ENCODE measurements at places on chromosomes 7 and 10.

DNA sequence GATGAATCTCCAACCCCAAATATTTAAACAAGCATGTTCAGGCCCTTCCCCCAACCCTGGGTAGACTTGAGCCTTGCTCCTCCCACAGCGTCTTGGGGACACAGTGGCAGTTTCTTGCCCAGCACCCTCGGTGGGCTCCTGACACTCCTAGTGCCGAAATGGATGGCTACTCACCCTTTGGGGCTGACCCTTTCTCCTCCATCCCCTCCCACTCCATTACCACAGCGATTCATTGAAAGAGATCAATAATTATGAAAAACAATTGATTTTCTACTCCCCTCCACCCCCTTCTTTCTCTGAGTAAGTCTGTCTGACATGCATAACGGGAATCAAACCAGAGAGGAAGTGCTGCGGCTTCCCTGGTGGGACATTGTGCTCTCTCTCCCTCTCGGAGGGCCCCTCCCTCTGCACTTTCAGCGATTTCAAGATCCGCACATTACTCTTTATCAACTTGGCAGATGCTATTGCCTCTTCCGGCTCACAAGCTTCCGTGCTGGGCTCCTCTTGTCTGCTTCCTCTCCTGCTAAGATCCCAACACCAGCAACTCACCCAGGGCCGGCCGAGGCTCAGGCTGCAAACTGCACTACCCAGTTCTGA is 79.0 kb upstream of the PLXNA4 start:
- DNase-seq = no peak

GRCh38 chr7:158445421-158446175 is 142.0 kb downstream of the PTPRN2 start:
- DNase-seq = no peak

- DNase-seq = no peak
Measured at GRCh38 chr10:59971915-59972314, 65.6 kb upstream of the CCDC6 start.

DNA sequence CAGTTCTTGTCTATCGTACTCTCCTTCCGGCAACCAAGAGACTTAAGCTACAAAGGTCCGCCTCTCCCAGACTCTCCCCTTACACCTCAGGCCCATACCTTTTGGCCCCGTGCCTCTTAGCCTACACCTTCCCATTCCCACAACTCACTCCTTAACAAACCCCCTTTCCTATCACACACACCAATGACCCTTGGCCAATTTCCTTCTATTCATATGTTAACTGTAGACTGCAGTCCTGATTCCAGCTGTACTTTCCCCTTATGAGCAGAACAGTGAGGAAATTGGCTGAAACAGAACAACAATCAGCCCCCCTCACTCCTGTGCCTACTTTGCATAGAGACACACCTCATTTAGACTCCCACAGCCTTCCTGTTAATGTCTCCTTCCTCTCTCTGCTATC is 1.4 kb upstream of the TMEM139 start:
- no peak for DNase-seq

DNA sequence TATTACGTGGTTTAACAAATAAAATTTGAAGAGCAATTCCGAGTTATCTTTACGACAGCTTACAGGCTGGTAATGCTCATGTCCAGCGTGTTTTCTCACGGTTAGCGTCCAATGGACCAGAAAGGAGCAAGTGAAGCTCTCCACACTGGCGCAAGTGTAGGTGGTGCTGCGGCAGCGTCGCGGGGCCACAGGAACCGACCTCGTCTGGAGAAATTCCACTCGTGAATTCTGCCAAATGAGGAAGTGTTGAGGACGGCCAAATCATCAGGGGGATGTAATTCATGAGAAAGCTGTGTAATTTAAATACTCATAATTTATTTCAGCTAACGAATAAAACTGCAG is 350 bp upstream of the ZNF37A start:
- DNase-seq = peak; percentile 13

DNA sequence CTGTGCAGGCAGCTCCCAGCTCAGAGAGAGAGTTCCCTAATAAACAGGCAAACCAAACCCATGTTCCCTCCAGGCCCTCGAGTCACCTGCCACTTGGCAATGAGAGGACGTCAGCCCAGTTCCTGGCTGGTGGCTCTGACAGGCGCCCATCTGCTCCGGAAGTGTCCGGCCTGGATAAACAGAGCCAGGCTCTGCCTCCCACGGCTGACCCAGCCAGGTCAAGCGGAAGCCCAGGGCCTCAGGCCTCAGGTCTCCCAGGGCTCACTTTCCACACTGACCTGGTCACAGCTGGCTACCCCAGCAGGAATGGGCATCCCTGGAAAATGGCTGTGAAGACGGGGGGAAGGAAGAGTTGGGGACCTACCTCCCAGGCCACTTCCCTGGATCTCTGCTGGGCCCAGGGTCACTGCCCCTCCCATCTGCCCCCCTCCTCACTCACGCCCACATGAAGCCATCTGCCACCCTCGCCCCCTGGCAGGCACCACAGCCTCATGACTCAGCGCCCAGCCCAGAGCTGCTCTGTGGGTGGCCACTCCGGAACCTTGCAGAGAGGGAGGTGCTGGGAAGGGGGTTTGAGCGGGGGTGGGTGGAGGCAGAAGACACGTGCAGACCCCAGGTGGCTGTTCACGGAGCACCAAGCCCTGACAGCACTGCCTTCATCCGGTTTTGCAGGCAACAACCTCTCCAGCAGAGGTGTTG is 37.4 kb upstream of the DUSP5 start:
- peak; percentile 44 for DNase-seq

DNA sequence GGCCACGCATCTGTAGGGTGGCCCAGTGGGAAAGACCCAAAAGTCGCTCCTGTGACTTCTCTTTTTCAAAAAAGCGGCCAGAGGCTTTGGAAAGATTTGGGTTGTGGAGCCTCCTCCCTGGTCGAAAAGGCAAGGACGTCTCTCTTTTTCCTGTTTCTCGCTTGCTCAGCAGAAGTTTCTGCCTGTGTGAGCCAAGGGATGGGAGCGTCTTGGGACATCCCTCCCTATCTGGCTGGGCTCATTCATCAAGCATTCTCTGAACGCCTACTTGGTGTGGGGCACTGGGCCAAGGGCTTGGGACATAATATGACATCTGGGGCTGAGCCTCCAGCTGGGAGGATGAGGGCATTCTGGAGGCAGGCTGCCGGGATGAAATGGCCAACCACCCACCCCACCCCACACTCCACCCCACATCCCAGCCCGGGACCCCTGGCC is 120.9 kb downstream of the C10orf105 start:
- no peak for DNase-seq

- DNase-seq = no peak
Measured at GRCh38 chr7:80783678-80784327, 135.0 kb downstream of the SEMA3C start.

- no peak for DNase-seq
Measured at GRCh38 chr10:116269619-116270018, 3.4 kb downstream of the GFRA1 start.

DNA sequence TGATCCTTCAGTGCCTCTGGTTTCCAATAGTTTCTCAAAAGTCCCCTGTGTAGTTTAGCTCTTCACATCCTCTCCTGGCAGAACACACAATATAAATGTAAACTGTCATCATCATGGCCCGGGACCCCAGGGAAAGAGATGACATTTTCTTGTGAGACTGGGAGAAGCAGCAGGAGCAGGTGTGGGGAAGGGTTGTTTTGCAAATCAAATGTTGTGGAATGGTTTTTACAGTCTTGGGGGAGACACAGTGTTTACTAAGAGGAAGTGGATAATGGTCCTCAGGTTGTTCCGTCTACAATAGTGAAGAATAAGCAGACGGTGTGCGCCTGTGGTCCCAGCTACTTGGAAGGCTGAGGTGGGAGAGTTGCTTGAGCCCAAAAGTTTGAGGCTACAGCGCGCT is 159.1 kb downstream of the SEC23IP start:
- no peak for DNase-seq

GRCh38 chr10:123787566-123787965 is 104.0 kb downstream of the CPXM2 start:
- DNase-seq = no peak

DNA sequence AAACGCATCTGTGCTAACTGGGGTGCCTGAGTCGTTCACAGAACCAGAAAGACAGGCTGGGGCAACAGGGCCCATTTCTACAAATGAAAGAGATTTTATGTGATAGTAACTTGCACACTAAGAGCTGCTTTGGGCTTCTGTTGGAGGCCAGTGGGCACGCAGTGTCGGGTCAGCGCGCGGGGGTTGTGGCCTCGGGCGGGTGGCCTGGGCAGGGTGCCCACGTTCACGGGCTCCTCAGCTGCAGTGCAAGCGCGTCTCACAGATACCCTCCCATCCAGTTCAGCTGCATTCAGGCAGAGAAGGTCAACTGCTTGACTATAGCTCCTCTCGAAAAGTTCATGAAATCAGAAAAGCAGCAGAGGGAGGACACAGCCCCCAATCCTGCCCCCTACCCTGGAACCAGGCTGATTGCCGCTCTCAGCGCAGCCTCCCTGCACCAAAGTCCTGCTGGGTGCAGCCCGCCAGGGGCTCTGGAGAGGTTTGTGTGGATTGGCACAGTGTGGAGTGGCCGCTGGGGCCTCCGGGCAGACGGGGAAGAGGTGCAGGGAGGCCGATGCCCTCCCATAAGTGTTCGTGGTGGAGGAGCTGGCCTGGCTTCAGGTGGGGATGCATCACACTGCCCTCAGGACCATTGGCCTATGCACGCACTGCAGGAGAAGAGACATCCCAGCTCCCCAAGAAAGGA is 582.8 kb downstream of the TCERG1L start:
- no peak for DNase-seq

DNA sequence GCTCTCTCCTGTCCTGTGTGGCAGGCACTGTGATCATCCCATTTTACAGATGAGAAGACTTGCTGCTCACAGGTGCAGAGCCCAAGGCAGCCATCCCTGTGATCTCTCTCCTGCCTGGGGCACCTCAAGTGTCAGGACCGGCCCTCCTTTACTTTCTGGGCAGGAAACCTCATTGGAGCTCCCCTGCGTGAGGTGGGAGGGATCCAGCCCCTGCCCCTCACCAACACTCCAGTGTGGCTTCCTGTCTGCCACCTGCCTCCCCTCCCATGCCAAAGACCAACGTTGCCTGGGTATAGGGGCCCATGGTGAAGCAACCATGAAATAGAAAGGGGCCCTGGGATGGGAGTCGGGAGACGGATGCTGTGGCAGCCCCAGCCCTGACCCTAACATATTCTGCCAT is 91.2 kb upstream of the MYL10 start:
- no peak for DNase-seq

DNA sequence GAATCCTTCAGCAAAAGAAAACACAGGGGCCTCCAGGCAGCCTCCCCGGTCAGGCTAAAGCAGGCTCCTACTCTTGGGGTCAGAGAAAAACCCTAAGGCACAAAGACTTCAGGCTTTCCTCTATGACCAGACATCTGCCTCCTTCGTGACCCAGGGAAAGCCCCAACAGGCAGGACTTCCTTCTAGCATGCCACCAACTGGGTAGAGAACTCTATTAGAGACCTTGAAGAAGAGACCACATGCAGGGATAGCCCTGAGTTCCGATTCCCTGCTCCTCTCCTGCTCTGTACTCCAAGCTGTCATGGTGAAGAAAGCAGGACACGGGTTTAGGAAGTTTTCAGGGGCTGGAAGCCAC is 1.3 kb downstream of the TRPV6 start:
- no peak for DNase-seq

DNA sequence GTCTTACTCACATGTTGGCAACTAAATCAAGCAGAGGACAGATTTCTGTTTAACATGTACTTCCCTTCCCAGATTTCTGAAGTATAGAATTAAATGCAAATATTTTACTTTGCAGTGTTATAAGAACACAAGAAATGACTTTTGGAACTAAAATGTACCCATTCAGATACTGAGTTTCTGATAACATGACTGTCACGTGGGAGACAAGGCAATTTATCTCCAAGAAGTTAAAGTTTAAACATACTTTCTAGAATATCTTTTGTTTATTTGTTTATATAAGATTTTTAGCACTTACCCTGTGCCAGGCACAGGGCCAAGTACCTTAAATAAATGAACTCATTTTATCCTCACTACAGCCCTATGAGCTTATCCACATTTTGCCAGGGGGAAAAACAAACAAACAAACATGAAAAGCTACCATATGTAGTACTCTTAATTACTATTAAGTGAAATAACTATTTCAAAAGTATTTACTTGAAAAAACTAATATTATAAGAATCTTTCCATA is 807.1 kb upstream of the KCND2 start:
- no peak for DNase-seq

- DNase-seq = no peak
Measured at GRCh38 chr10:98340940-98341310, 72.9 kb upstream of the LOXL4 start.

DNA sequence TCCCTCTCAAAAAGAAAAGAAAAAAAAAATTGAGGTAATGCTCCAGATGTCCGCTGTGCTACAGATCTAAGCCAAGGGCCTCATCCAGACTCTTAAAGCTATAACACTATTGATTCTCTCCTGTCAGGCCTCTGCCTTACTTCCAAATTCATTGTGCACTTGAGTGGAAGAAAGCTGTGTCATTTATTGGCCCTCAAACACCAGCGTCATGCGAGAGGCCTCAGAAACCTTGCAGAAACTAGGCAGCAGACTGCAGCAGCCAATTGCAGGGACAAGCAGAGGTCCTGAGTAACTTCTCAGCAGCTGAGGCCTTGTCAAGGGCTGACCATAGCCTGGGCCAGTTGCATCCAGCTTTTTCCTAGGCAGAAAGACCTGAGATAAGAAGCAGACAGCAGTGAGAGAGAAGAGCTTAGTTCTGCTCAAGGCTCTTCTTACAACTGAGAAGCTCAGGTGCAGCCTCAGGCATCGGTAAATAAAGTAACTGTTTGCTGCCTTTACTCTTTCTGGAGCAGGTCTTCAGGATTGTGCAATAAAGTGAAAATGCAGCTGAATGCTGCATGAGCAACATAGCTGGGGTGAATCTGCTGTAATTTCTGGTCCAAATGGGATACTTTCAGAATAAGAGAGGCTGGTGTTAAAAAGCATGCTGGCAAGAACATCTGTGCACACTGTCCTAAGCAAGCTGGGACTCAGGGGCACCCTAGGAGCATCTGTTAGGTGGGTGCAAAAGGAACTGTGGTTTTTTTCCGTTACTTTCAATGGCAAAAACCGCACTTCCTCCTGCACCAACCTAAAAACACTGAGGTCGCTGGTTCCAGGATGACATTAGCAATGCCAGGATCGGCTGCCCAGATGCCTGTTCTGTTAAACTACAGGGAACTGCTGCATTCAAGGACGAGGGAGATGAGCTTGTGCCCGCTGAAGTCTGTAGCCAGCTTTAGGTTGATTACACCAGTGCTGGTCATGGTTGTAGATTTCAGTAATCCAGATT is 181.8 kb upstream of the PFKP start:
- no peak for DNase-seq

DNA sequence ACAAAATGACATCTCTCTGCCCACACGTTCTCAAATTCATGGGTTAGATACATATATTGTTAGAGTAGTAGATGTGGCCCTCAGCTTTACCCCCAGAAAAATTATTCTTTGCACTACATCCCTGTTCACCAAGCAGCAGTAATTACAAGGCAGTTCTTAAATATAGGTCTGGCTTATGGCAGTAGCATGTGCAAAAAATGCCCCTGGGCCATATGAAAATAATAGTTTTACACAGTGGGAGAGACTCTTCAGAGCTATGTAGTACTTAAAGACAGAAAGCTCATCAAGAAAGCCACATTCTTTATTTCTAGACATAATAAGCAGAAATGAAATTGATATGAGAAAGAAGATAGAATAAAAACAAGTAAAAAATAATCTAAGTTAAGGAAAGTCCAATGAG is 196.3 kb upstream of the FOXP2 start:
- no peak for DNase-seq

GRCh38 chr10:3828404-3829155 is 43.6 kb upstream of the KLF6 start:
- DNase-seq = no peak
